Chondrocyte (in vitro differentiated cells): ENCODE measurements at places on chromosomes 1 and 21. TPM values are rescaled to one million over a fixed set of nuclear protein-coding genes. Genes with fewer than 3 reads are reported as not detected.

DNA sequence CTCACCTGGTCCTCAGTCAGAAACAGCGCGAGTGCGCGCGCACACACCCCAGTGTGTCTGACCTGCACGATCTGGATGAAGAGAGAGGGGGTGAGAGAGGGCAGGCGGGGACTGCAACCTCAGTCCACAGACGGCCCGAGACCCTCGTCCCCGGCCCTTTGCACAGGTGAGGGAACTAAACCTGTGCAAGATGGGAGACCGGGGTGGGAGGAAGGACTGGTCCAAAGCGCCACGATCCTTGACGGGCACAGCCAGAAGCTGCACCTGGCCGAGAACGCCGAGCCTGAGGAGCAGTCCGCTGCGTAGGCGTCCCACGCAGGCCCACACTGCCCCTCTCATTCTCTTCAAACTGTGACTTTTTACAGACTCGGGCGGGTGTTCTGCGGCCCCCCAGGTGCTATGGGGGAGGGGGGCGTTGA lies 519 bp upstream of the IQCC start:
- peak overlapping the region; percentile 22 for H3K27ac ChIP-seq
- peak overlapping the region; percentile 85 for H3K4me3 ChIP-seq
- H3K36me3 ChIP-seq, result no peaks in the 10 kb centered on the region
- peaks cover 32% of the 10 kb centered on the region for H3K4me1 ChIP-seq
- no peaks in the 10 kb centered on the region for H3K27me3 ChIP-seq
- DNase-seq, result no peak

Gene OPRD1
- total RNA-seq, result 0.10 to 0.22 TPM (median 0.15 TPM) in 3 replicates

DNA sequence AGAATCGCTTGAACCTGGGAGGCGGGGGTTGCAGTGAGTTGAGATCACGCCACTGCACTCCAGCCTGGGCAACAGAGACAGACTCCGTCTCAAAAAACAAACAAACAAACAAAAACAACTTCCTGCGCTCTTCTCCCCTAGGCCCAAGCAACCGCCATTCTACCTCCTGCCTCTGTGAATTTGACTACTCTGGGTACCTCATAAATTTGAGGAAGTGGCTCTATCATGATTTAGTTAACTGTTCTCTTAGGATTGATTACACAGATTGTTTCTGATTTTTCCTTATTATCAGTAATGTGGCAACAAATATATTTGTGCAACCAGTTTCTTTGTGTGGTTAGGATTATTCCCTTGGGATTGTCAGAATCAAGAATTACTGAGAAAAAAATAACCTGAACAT lies 29.7 kb downstream of the OPTC start:
- no peaks in the 10 kb centered on the region for H3K27me3 ChIP-seq
- peaks cover 70% of the 10 kb centered on the region for H3K4me1 ChIP-seq
- no peaks in the 10 kb centered on the region for H3K36me3 ChIP-seq
- no peak overlapping the region for H3K4me3 ChIP-seq

Gene PLD5
- not detected in 3 replicates for total RNA-seq

GRCh38 chr1:12053752-12054548 lies 9.2 kb upstream of the TNFRSF8 start:
- H3K4me1 ChIP-seq, result peaks cover 13% of the 10 kb centered on the region
- no peak overlapping the region for H3K4me3 ChIP-seq
- no peak overlapping the region for H3K27ac ChIP-seq
- no peaks in the 10 kb centered on the region for H3K36me3 ChIP-seq
- DNase-seq, result no peak

- H3K4me3 ChIP-seq, result no peak overlapping the region
- peaks cover 58% of the 10 kb centered on the region for H3K27me3 ChIP-seq
- H3K27ac ChIP-seq, result no peak overlapping the region
- H3K4me1 ChIP-seq, result no peaks in the 10 kb centered on the region
Observed at GRCh38 chr1:156632355-156632754, 9.6 kb upstream of the BCAN start.

Gene CFHR2
- total RNA-seq, result not detected in 3 replicates

Gene KIAA1614
- 5.3 to 8.4 TPM (median 8.2 TPM) in 3 replicates for total RNA-seq

GRCh38 chr1:117201808-117202207 lies 8.9 kb downstream of the VTCN1 start:
- no peak for DNase-seq
- no peaks in the 10 kb centered on the region for H3K36me3 ChIP-seq
- no peaks in the 10 kb centered on the region for H3K4me1 ChIP-seq
- no peak overlapping the region for H3K27ac ChIP-seq
- no peak overlapping the region for H3K4me3 ChIP-seq

Gene NGF
- total RNA-seq, result 33.9 to 41.7 TPM (median 41.4 TPM) in 3 replicates

DNA sequence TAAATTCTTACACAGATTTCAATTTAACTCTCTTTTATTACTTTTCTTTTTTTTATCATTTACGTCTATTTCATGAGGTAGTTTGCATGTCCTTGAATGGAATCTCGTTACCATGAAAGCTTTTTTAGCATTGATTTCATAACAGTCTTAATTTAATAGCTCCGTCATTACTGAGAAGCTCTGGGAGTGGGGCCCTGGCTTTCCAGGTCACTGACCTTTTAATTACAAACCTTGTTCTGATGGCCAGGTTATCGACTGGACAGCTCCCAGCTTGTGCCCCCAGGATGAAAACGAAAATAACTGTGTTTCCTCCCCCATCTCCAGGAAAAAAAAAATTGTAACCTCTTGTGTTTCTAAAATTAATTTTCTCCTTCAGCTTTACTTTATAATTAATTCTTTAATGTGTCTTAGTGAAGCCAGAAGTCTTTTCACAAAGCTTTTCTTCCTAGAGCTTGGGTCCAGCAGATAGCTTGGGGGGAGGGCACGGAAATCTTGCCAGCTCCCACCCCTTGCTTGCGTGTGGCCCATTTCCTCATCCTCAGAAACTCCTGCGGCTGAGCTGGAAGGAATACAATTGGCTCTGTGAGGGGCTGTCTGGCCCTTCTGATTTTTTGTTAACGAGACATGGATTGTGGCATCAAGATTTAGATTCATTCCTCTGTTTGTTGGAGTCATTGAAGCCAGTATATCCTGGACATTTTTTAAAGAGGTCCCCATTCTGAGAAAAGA lies 65.7 kb downstream of the PEX14 start:
- no peak overlapping the region for H3K27ac ChIP-seq
- DNase-seq, result no peak
- H3K4me3 ChIP-seq, result no peak overlapping the region
- peaks cover 16% of the 10 kb centered on the region for H3K36me3 ChIP-seq

- H3K36me3 ChIP-seq, result no peaks in the 10 kb centered on the region
- H3K27me3 ChIP-seq, result peaks cover 52% of the 10 kb centered on the region
- H3K4me3 ChIP-seq, result no peak overlapping the region
- DNase-seq, result no peak
Observed at GRCh38 chr1:200049810-200050209, 22.3 kb downstream of the NR5A2 start.

DNA sequence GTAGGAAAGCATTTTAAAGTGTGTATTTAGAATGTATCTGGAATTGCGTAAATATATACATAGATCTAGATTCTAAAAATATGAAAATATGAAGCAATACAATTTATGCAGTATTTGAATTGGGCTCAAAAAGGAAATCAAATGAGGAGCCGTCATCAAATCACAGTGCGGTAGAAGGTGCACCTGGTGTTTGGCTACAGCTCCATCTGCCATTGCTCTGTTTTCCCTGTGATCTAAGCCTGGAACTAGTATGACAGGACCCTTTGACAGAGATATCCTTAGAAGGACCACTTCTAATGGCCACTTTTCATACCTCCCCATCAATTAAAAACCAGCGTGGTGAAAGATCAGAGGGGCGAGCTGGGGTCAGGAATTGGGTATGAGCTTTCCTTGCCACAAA lies 202.6 kb downstream of the NFIA start:
- H3K4me1 ChIP-seq, result peaks cover 51% of the 10 kb centered on the region

DNA sequence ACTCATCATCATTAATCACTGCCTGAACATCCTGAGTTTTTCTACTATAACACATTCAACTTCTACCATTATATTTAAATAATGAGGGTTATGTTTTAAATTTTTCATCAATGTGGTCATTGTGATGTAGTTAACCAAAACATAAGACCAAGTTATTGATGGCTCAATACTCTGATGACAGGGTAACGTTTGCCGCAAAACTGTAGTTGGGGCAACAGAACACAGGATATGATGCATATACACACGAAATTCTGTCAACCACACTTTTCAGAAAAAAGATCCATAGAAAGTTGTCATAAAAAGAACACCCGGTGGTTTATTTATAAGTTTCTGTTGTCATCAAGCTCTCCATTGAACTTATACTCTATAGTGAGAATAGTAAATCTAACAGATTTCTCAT lies 121.7 kb upstream of the COL11A1 start:
- H3K4me1 ChIP-seq, result peaks cover 16% of the 10 kb centered on the region
- no peak overlapping the region for H3K27ac ChIP-seq
- no peaks in the 10 kb centered on the region for H3K27me3 ChIP-seq
- no peaks in the 10 kb centered on the region for H3K36me3 ChIP-seq
- no peak overlapping the region for H3K4me3 ChIP-seq
- DNase-seq, result no peak

- peaks cover 34% of the 10 kb centered on the region for H3K4me1 ChIP-seq
- DNase-seq, result no peak
- peaks cover 3% of the 10 kb centered on the region for H3K27me3 ChIP-seq
Observed at GRCh38 chr1:119674835-119675289, 26.8 kb upstream of the ZNF697 start.

- no peak overlapping the region for H3K4me3 ChIP-seq
- no peaks in the 10 kb centered on the region for H3K27me3 ChIP-seq
- no peak overlapping the region for H3K27ac ChIP-seq
- peaks cover 34% of the 10 kb centered on the region for H3K4me1 ChIP-seq
Observed at GRCh38 chr1:235069176-235069575, 59.5 kb downstream of the TOMM20 start.

Gene MPL
- not detected in 3 replicates for total RNA-seq
